ENCODE measurements at places on chromosomes 3 and 15. TPM values are rescaled to one million over a fixed set of nuclear protein-coding genes. Genes with fewer than 3 reads are reported as not detected.
A peak's percentile ranks its signal among the peaks of the same experiment; 100 is the strongest.

DNA sequence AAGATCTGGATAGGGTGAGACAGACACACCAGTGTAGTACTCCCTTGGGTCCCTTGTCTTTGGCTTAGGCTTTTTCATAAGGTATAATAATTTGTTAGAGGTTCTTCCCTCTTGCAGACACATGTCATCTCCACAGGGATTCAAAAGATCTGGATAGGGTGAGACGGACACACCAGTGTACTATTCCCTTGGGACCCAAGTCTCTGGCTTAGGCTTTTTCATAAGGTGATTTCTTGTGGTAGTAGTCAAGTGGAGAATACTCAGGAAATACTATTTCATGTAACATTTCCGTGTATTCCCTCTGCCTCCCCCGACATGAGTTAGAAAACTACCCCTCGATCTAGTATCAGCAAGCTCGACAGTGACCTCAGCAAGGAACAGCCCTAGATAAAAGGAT, 954 bp upstream of the MAPKBP1 start:
- no peak for DNase-seq

DNA sequence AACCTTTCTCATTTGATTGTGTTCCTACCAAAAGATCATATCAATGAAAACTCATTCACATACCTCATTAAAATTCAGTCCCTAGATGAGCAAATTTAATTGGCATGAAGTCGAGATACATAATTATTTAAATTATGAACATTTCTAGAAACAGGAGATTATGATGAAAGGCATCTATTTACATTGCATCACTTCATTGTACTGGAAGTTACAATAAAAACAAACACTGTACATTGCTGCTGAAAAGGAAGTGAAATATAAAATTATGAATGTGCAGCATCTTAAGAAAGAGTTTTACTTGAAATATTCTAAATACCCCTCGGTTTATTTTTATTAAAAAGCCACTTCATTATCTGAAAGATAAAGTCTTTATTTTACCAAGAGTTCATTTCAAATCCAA, 163.4 kb upstream of the ZNF385D start:
- DNase-seq = no peak

GRCh38 chr15:36626141-36626800, 46.8 kb downstream of the CDIN1 start:
- DNase-seq = no peak

Gene PIK3CA
- total RNA-seq = 15.8 TPM

GRCh38 chr3:57755368-57755675, 787 bp upstream of the SLMAP start:
- DNase-seq = peak; percentile 74

- no peak for DNase-seq
Observed at GRCh38 chr15:47364230-47365141, 352.8 kb upstream of the SEMA6D start.

- DNase-seq = no peak
Observed at GRCh38 chr3:18681818-18682345, 256.7 kb upstream of the SATB1 start.

Measured in kidney epithelial cell (primary cell).